ENCODE measurements at places on chromosomes 11 and 22.
A peak's percentile ranks its signal among the peaks of the same experiment; 100 is the strongest.

DNA sequence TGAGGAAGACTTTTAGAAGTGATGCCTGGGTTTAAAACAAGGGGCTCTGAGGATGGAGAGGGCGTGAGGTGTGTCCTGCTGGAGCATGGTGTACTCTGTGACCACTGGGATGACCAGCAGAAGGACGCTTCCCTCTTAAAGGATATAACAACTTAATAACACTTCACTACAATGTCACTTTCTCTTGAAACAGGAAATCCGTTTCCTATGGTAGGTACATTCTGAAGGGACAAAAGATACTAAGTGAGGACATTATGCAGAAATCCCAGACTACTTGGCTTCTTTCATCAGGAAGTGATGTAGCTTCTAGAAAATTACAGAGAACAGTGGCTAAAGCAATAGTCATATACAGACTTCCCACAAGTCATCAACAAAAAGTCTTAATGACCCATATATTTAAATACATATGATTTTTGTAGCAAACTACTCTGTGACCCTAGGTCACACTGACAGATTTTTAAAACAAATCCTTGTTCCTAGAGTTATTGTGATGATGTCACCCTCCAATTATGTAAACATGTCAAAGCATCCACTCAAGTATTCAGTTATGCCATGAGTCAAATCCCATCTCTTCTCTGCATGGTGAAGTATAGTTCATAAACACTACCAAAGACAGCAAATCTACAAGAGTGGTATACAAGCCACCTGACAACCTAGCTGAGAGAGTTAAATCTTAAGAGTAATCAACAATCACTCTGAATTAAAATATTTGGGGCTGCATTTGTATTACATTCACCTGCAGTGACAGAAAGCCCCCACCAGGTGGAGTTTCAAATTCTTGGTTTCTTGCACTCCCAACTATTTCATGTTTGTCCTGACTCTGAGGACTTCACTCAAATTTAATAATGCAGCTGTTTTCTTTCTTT is 32.8 kb downstream of the PITPNB start:
- H3K36me3 ChIP-seq: peaks cover 17% of the 10 kb centered on the region
- H3K4me1 ChIP-seq: peaks cover 11% of the 10 kb centered on the region
- H3K4me3 ChIP-seq: no peak overlapping the region
- no peaks in the 10 kb centered on the region for H3K27me3 ChIP-seq

- H3K27me3 ChIP-seq: no peaks in the 10 kb centered on the region
- H3K27ac ChIP-seq: no peak overlapping the region
- peak overlapping the region; percentile 1 for H3K4me3 ChIP-seq
- H3K36me3 ChIP-seq: peaks cover 8% of the 10 kb centered on the region
- peaks cover 11% of the 10 kb centered on the region for H3K4me1 ChIP-seq
These were observed 7.4 kb upstream of the EFCAB6 start for GRCh38 chr22:43819421-43819921.

DNA sequence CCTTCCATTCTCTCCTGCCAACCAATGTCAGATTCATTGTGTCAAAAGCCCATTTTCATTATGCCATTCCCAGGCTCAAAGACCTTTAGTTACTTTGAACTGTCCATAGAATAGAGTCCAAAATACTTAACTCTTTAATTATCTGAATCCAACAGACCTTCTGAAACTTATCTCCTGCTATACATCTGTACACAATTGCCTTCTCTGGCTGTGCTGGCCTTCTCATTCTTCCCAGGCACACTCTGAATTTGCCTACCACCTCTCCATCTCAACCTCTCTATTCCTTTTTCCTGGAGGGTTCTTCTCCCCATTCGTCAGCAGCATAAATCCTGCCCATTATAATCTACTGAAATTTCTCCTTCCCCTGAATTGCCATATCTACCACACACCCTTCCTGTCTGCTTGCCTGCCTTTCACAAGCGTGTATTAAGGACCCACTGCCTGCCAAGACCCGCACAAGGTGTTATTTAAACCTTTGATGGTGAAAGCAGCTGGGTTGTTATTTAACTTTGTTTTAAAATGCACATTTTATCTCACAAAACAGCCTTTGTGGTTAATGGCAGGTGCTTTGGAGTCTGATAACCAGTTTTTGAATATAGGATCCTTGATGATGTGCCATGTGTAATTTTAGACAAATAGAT is 125.9 kb downstream of the CCDC81 start:
- no peak overlapping the region for H3K27ac ChIP-seq
- H3K4me1 ChIP-seq: peaks cover 10% of the 10 kb centered on the region
- H3K36me3 ChIP-seq: no peaks in the 10 kb centered on the region
- no peaks in the 10 kb centered on the region for H3K27me3 ChIP-seq

- peaks cover 13% of the 10 kb centered on the region for H3K4me1 ChIP-seq
- no peak for DNase-seq
- peak overlapping the region; percentile 68 for H3K4me3 ChIP-seq
- no peaks in the 10 kb centered on the region for H3K27me3 ChIP-seq
- no peaks in the 10 kb centered on the region for H3K36me3 ChIP-seq
- H3K27ac ChIP-seq: no peak overlapping the region
These were observed 770 bp downstream of the METTL15 start for GRCh38 chr11:28108958-28109357.

- H3K4me1 ChIP-seq: peaks cover 12% of the 10 kb centered on the region
- no peak for DNase-seq
- no peak overlapping the region for H3K4me3 ChIP-seq
- H3K36me3 ChIP-seq: no peaks in the 10 kb centered on the region
- H3K27me3 ChIP-seq: no peaks in the 10 kb centered on the region
These were observed 726.7 kb downstream of the METTL15 start for GRCh38 chr11:28834877-28835276.

DNA sequence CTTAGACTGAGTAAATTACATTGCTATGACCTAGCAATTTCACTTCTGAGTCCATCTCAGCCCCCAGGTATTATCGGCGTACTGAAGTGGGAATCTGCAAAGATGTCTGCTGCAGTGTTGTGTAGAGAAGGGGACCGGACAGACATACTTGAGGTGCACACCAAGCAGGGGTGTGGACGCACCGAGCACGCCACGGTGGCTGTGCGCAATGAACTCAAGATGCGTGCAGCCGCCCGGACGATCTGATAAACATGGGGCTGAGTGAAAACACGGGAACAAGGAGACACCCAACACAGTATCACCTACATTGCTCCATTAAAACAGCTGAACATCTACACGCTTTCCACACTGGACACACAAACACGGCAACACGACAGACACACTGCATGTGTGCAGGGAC is 454.3 kb downstream of the OPCML start:
- H3K27me3 ChIP-seq: peaks cover 19% of the 10 kb centered on the region
- H3K4me1 ChIP-seq: no peaks in the 10 kb centered on the region
- no peak overlapping the region for H3K4me3 ChIP-seq
- DNase-seq: no peak

DNA sequence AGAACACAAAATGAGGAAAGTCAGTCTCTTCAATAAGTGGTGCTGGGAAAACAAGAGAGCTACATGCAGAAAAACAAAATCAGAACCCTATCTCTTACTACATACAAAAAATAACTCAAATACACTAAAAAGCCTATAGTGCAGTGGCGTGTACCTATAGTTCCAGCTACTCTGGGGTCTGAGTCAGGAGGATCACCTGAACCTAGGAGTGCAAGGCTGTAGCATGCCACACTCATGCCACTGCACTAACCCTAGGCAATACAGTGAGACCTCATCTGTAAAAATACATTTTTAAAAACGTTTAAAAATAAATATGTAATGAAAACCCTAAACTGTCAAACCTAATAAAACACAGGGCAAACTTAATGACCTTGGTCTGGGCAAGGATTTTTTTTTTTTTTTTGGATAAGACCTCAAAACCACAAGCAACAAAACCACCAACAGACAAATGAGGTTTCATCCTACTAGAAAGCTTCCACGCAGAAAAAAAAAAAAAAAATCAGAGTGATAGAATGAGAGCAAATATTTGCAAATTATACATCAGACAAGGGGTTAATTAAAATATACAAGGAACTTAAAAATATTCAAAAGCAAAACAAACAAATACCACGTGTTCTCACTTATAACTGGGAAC is 35.2 kb downstream of the XKR3 start:
- H3K27me3 ChIP-seq: no peaks in the 10 kb centered on the region
- no peak for DNase-seq
- H3K4me1 ChIP-seq: no peaks in the 10 kb centered on the region
- H3K27ac ChIP-seq: no peak overlapping the region

GRCh38 chr11:69463181-69463994 is 18.1 kb upstream of the LINC01488 start:
- no peaks in the 10 kb centered on the region for H3K36me3 ChIP-seq
- DNase-seq: no peak
- H3K4me1 ChIP-seq: peaks cover 6% of the 10 kb centered on the region
- H3K4me3 ChIP-seq: no peak overlapping the region

GRCh38 chr11:38060920-38061319 is 1462.9 kb upstream of the RAG2 start:
- H3K4me3 ChIP-seq: no peak overlapping the region
- no peaks in the 10 kb centered on the region for H3K36me3 ChIP-seq
- no peak overlapping the region for H3K27ac ChIP-seq
- no peaks in the 10 kb centered on the region for H3K4me1 ChIP-seq

- peaks cover 38% of the 10 kb centered on the region for H3K36me3 ChIP-seq
- H3K4me1 ChIP-seq: peaks cover 10% of the 10 kb centered on the region
- no peak overlapping the region for H3K4me3 ChIP-seq
- DNase-seq: no peak
- H3K27me3 ChIP-seq: no peaks in the 10 kb centered on the region
These were observed 13.5 kb downstream of the MCAT start for GRCh38 chr22:43129426-43130425.

GRCh38 chr11:2548596-2548995 is 103.8 kb downstream of the KCNQ1 start:
- no peak for DNase-seq
- no peaks in the 10 kb centered on the region for H3K36me3 ChIP-seq
- no peaks in the 10 kb centered on the region for H3K27me3 ChIP-seq
- no peak overlapping the region for H3K27ac ChIP-seq
- H3K4me1 ChIP-seq: no peaks in the 10 kb centered on the region

Data from neuronal stem cell (in vitro differentiated cells).